GM23248 (cell line): ENCODE measurements at places on chromosomes 7 and 10. TPM values are rescaled to one million over a fixed set of nuclear protein-coding genes. Genes with fewer than 3 reads are reported as not detected.
A peak's percentile ranks its signal among the peaks of the same experiment; 100 is the strongest.

DNA sequence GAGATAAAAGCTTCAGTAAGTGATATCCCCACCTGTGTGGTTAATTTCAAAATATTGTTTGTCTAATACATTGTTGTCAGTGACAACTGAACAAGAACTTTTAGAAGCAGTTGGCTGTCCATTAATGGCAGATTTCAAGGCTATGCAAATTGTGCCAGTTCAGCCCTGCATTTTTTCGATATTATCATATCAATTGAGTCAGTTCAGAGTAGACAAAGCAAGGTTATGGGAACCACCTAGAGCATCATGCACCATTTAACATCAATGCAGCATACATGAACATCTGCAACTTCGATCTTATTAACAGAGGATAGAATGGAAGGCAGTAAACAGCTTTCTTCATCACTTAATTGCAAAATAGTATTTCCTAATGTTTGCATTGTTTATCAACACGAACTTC is 180.7 kb upstream of the KAT6B start:
- H3K27ac ChIP-seq: no peak overlapping the region
- H3K36me3 ChIP-seq: no peaks in the 10 kb centered on the region
- no peak overlapping the region for H3K4me3 ChIP-seq
- no peaks in the 10 kb centered on the region for H3K4me1 ChIP-seq
- DNase-seq: no peak

DNA sequence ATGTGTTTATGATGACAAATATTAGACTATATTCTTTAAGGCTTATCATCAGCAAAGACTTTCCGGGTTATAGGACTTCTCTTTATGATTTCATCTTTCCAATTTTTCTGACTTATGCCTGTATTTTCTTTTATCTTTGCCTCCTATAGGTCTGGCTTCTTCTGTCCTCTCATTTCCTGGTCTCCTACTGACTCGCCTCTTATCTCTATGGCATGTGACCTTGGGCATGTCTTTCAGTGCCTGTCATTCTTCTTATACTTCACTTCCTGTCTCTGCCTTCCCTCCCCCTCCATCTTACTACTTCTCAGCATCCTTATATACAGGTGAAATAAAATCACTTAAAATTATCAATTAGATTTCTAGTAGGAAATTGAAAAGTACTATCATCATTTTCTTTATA is 42.2 kb downstream of the PCDH15 start:
- H3K27ac ChIP-seq: no peak overlapping the region
- no peaks in the 10 kb centered on the region for H3K36me3 ChIP-seq
- H3K27me3 ChIP-seq: no peaks in the 10 kb centered on the region
- H3K4me3 ChIP-seq: no peak overlapping the region
- no peak for DNase-seq
- H3K4me1 ChIP-seq: no peaks in the 10 kb centered on the region

- H3K4me1 ChIP-seq: peaks cover 16% of the 10 kb centered on the region
- peak overlapping the region; percentile 36; the same call in 1 of the 2 replicates for H3K4me3 ChIP-seq
- H3K36me3 ChIP-seq: no peaks in the 10 kb centered on the region
- no peaks in the 10 kb centered on the region for H3K27me3 ChIP-seq
These were observed 346.6 kb upstream of the KLF6 start for GRCh38 chr10:4131407-4132215.

GRCh38 chr10:19874190-19874589 is 58.0 kb downstream of the PLXDC2 start:
- H3K36me3 ChIP-seq: no peaks in the 10 kb centered on the region
- H3K4me1 ChIP-seq: no peaks in the 10 kb centered on the region
- no peaks in the 10 kb centered on the region for H3K27me3 ChIP-seq
- H3K4me3 ChIP-seq: no peak overlapping the region
- no peak for DNase-seq
- H3K27ac ChIP-seq: no peak overlapping the region

DNA sequence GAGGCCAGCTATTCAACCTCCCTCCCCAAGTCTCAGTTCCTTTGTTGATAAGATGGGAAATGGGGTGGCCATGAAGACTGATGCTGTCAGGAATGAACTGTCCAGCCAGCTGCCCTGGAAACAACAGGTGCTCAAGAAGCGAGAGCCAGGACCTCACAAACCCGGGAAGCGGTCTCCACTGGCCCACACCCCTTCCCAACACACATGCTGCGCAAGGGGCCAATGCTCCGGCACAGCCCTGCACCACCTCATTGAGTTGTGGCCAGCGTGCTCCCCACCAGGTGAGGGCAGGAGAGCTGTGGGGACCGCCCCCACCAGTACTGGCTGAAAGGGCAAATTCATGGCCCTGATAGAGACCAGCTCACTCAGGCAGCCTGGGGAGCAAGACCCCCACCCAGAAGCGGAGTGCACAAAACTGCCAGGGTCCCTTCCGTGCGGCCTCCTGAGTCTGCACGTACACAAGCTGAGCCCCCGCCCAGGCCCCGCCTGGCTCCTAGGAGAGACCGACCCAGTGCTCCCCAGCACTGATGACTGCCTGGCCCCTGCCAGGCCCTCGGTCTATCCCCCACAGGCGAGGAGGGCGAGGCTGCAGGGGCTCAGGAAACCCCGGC is 216.6 kb downstream of the MAD1L1 start:
- H3K4me1 ChIP-seq: peaks cover 23% of the 10 kb centered on the region
- H3K36me3 ChIP-seq: no peaks in the 10 kb centered on the region
- H3K27ac ChIP-seq: no peak overlapping the region
- no peak overlapping the region for H3K4me3 ChIP-seq
- no peak for DNase-seq
- no peaks in the 10 kb centered on the region for H3K27me3 ChIP-seq

- H3K36me3 ChIP-seq: peaks cover 34% of the 10 kb centered on the region
- H3K4me1 ChIP-seq: peaks cover 8% of the 10 kb centered on the region
- H3K27me3 ChIP-seq: no peaks in the 10 kb centered on the region
- H3K27ac ChIP-seq: no peak overlapping the region
These were observed 65.7 kb downstream of the SND1 start for GRCh38 chr7:127717502-127718339.

- 0 out of 2 replicates have a peak, but pooled peaks cover 1% of the 10 kb centered on the region for H3K36me3 ChIP-seq
- no peak for DNase-seq
- peaks cover 36% of the 10 kb centered on the region for H3K4me1 ChIP-seq
These were observed 218 bp downstream of the GDI2 start for GRCh38 chr10:5813091-5813340.

DNA sequence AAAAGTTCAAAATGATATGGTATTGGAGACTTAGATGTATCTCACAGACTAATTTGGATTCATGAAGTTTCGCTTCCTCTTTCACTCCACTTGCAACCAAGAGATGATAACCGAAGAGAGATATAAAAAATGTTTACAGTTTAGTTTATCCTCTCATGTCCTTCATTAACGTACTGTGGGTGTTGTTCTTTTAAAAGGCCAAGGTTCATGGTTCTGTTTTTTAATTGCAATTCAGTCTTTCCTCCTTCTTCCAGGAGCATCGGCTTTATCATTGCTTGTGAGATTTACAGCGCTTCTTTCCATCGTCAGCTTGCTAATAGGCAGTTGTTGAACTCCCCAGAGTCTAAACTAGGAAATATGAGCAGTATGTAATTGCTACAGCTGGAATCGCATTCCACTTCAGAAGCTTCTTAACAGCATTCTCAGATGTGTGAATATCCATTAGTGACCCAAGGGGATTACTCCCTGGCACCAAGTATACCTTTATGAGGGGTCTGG is 75.9 kb upstream of the HGF start:
- H3K27me3 ChIP-seq: no peaks in the 10 kb centered on the region
- H3K4me3 ChIP-seq: peak overlapping the region; percentile 49
- no peaks in the 10 kb centered on the region for H3K36me3 ChIP-seq
- peak overlapping the region; percentile 43 for H3K27ac ChIP-seq
- peak; percentile 50 for DNase-seq

DNA sequence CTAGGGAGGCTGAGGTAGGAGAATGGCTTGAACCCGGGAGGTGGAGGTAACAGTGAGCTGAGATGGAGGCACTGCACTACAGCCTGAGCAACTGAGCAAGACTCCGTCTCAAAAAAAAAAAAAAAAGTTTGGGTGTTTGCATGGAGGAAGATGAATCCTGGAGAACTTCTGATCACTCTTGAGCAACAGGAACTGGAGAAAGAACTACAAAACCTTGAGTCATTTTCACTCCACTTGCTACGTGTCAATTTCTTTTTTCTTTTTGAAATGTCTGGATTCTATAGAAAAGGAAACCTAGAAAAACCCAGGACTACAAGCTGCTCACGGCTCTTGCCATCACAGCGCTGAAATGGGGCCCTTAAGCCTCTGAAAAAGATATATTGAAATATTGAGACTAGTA is 189.6 kb upstream of the NRP1 start:
- peak; percentile 28 for DNase-seq
- no peak overlapping the region for H3K27ac ChIP-seq
- no peak overlapping the region for H3K4me3 ChIP-seq

DNA sequence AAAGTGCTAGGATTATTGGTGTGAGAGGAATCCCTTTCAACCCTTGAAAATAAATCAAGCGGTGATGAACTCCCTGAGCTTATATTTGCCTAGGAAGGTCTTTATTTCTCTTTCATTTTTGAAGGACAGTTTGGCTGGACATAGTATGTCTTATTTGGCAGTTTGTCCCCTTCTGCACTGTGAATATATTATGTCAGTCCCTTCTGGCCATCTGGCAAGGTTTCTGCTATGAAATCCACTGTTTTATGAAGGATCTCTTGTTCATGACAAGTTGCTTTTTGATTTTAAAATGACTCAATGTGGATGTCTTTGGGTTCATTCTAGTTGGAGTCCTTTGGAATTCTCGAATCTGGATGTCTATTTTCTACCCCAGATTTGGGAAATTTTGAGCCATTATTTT is 21.7 kb upstream of the MCM10 start:
- peaks cover 60% of the 10 kb centered on the region for H3K36me3 ChIP-seq
- no peak overlapping the region for H3K4me3 ChIP-seq
- no peak overlapping the region for H3K27ac ChIP-seq
- no peaks in the 10 kb centered on the region for H3K4me1 ChIP-seq

DNA sequence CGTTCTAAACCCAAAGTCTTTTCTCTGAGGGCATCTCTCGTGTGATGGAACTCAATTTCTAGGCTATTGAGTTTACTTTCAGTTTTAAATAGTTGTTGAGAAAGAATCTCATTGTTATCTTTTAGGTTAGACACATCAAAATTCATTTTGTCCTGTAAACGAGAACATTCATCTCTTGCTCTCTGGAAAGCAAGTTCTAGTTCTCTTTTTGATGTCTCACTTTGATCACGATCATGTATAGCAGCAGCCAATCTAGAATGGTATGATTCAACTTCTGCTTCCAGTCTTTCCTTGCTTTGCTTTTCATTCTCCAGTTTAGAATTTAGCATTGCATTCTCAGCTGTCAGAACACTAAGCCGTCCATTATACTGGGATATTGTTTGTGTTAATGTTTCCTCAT is 65.1 kb downstream of the ANKRD26 start:
- no peak overlapping the region for H3K27ac ChIP-seq
- no peak overlapping the region for H3K4me3 ChIP-seq
- DNase-seq: no peak
- H3K27me3 ChIP-seq: no peaks in the 10 kb centered on the region
- H3K36me3 ChIP-seq: peaks cover 33% of the 10 kb centered on the region
- no peaks in the 10 kb centered on the region for H3K4me1 ChIP-seq

GRCh38 chr10:13993673-13994089 is 337.0 kb downstream of the FRMD4A start:
- no peak overlapping the region for H3K4me3 ChIP-seq
- DNase-seq: no peak
- H3K4me1 ChIP-seq: peaks cover 33% of the 10 kb centered on the region

DNA sequence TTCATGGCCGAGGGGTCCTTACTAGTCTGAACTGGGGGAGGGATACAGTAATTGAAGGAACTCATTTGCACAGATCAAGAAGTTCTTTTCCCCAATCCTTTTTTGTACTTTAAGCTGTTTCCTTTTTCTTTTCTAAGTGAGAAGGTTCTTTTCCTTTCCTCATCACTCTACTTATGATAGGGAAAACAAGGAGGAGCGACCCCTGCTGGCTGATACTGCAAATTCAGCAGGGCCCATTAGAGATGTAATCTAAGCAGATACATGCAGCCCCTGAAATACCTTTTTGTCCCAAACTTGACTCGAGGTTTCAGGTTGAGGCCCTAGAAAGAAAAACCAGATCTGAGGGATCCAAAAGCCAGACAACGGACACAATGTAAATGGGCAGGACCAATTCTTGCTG is 305.5 kb downstream of the DNAJB9 start:
- H3K27me3 ChIP-seq: no peaks in the 10 kb centered on the region
- H3K27ac ChIP-seq: no peak overlapping the region
- H3K4me1 ChIP-seq: no peaks in the 10 kb centered on the region
- no peak overlapping the region for H3K4me3 ChIP-seq

- H3K4me1 ChIP-seq: no peaks in the 10 kb centered on the region
- H3K4me3 ChIP-seq: no peak overlapping the region
These were observed 19.2 kb upstream of the PRKAG2 start for GRCh38 chr7:151896086-151896485.

DNA sequence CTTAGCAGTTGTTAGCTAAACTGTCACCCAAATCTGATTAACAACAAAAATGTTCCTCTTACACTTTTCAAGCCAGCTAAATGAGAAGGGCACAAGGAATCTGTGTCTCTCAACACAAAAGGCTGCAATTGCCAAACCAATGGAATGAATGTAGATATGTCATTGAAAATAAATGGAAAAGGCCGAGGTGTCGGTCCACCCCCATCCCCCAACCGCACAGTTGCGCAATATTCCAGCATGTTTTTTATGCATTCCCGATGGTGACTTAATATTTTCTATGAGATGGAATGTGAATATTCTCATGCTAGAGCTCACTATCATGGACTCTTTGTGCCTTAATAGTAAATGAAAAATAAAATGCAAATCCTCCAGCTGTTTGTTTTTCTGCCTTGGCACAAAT is 181.6 kb upstream of the LRGUK start:
- 0 out of 2 replicates have a peak, but pooled peaks cover 4% of the 10 kb centered on the region for H3K36me3 ChIP-seq
- DNase-seq: peak; percentile 12
- H3K4me3 ChIP-seq: no peak overlapping the region
- no peak overlapping the region for H3K27ac ChIP-seq
- peaks cover 15% of the 10 kb centered on the region for H3K4me1 ChIP-seq

DNA sequence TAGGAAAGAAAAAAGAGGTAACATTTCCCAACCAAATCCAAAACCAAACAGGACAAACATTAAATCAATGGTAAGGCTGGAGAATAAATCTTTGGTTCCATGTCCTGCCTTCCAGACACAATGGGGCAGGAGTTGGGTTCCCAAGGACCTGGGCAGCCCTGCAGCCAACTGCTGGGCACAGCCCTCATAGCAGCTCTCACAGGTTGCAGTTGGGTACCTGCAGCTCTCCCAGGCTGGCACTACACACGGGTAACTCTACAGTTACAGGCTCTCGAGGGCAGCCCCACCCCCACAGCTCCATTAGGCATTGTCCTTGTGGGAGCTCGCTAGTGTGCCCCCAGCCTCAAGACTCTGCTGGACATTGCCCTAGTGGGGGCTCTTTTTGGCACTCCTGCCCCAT is 7.5 kb downstream of the GRB10 start:
- no peak overlapping the region for H3K4me3 ChIP-seq
- no peaks in the 10 kb centered on the region for H3K4me1 ChIP-seq
- H3K27me3 ChIP-seq: no peaks in the 10 kb centered on the region
- H3K27ac ChIP-seq: no peak overlapping the region

- H3K27ac ChIP-seq: no peak overlapping the region
- no peaks in the 10 kb centered on the region for H3K27me3 ChIP-seq
- H3K36me3 ChIP-seq: no peaks in the 10 kb centered on the region
- H3K4me3 ChIP-seq: no peak overlapping the region
- no peak for DNase-seq
These were observed 272.8 kb upstream of the MKI67 start for GRCh38 chr10:128398999-128399398.

The LIPK gene
- not detected in 2 replicates for total RNA-seq

The DRGX gene
- not detected in 2 replicates for total RNA-seq

The HABP2 gene
- not detected in 2 replicates for total RNA-seq

The UTF1 gene
- total RNA-seq: not detected in 2 replicates

The ACTL6B gene
- not detected in 2 replicates for total RNA-seq

The MTURN gene
- total RNA-seq: 22.5 and 23.6 TPM in 2 replicates

The SFTPA2 gene
- total RNA-seq: not detected in 2 replicates

The HOXA10 gene
- total RNA-seq: 27.4 and 29.3 TPM in 2 replicates

The RSPH10B2 gene
- 0.76 TPM in 1 of 2 replicates, not detected in the other for total RNA-seq
